ENCODE measurements at places on chromosomes 1 and 21.

GRCh38 chr1:201336711-201337450, 40.6 kb downstream of the TNNT2 start:
- no peak for DNase-seq

DNA sequence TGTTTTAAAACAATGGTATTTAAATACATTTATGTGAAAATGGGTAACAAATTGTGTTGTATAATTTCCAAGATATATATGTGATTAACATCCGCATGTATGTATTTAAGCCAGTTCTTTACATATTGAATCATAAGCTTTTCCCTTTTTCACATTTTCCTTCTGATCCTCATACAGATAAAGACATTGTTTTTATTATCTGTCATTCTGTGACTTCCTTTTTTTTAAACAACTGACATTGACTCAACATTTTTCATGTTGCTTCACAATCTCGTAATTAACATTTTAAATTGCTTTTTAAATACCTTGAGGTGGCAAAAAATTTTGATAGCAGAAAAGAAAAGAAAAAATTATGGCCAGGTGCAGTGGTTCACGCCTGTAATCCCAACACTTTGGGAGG, 1.4 kb downstream of the STXBP3 start:
- DNase-seq, result no peak

DNA sequence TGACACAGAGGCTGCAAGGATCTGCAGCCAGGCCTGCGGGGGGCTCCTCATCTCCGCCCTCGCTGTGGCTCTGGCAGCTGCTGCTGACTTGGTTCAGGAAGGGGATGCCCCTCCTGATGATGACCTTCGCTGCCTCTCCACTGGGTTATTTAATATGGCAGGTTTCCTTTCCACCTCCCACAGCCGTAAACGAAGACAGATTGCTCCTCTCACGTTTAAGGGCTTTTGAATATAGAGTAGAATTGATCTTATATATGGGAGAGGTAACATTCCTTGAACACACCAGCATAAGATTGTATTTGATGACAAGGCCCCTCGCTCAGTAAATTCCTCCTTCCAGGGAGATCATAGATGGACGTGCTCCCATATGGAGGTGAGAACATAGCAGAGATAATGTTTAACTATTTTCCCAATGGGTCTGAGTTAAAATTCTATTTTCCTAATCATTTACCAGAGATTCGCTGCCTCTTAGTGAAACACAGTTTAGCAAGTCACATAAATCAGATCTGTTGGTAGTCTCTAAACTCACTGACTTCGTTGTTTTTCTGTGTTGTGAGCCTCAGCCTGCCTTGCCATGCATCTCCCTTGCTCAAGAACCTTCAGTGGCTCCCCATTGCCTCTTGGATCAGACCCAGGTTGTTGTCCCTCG, 88.5 kb upstream of the AJAP1 start:
- DNase-seq, result no peak

GRCh38 chr1:13824626-13825025, 124.6 kb downstream of the PRDM2 start:
- DNase-seq, result no peak

DNA sequence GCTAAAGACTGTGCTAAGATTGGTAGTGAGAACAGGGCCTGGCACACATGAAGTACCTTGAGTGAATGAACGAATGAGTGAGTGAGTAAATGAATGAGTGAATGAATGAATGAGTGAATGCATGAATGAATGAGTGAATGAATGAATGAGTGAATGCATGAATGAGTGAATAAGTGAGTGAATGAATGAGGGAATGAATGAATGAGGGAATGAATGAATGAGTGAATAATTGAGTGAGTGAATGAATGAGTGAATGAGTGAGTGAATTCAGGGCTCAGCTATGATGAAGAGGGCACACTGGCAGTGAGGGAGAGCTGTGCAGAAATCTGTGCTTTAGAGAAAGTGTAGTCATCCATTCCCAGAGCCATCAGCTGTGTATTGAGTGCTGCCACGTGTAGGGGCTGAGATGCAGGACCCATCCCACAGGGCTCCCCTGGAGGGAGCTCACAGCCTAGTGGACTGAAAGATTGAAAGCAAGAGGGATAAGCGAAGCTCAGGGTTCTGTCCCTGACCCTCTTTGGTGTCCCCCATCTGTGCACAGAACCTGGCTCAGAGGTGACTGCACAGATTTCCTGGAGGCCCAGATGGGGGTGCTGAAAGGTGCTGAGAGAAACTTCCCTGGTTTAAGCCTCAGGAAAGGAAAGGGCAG, 217.9 kb upstream of the VAMP3 start:
- peak; percentile 11 for DNase-seq

DNA sequence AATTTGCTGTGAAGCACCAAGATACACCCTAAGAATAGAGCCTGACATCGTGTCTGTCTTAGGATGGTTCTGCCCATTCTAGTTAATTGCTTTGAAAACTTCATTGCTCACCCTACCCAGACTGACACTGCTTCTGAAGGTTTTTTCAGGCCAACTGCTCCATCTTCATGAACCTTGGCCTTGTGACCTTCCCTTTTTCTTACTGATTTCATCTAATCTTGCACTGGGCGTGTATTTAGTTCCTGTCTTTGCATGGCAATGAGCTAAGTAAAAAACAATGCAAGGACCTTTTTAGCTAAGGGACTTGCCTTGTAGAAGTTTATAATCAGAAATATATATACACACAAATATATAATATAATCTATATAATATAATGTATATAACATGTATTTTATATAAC, 108.0 kb downstream of the PBX1 start:
- no peak for DNase-seq

DNA sequence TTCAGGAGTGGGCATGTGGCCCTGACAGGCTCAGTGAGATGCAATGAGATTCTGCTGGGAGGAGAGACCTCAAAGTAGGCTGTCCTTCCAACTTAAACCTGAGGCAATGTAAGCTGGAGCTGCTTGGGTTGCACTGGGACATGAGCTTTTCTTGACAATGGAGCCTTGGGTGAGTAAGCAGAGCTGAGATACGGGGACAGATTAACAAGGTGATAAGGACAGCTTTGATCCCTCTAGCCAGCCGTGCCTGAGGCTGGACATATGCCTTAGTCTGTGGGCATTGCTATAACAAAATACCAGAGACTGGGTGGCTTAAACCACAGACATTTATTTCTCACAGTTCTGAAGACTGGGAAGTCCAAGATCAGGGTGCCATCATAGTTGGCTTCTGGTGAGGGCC, 18.3 kb upstream of the NGF start:
- no peak for DNase-seq

GRCh38 chr1:72954943-72955342, 672.6 kb upstream of the NEGR1 start:
- no peak for DNase-seq

- peak; percentile 90 for DNase-seq
These were observed 323.3 kb downstream of the RPS6KC1 start for GRCh38 chr1:213374369-213374768.

Measured in GM23338 (cell line).